Suppressor macrophage treated with lipopolysaccharide for 4 hours (primary cell): ENCODE measurements at places on chromosomes 12 and 14.
A peak's percentile ranks its signal among the peaks of the same experiment; 100 is the strongest.

DNA sequence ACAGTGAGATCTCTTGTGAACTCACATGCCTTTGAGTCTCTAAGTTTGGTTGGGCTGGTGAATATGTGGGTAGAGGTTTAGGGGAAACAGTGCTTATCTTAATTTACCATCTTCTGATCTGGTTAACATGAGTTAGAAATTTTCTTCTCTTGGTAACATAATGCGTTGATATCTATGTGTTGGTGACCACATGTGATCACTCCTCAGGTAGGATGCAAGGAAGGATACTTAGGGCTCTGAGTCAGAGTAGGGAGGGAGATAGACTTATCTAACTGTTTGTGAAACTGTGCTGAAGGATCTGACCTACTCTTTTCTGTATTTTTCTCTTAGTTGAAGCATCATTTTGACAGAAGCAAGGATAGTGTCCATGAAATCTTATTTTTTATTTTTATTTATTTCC lies 23.1 kb downstream of the FAM234B start:
- DNase-seq: no peak

- DNase-seq: peak; percentile 25
Measured at GRCh38 chr14:65002586-65003210, 16.0 kb downstream of the FNTB start.

DNA sequence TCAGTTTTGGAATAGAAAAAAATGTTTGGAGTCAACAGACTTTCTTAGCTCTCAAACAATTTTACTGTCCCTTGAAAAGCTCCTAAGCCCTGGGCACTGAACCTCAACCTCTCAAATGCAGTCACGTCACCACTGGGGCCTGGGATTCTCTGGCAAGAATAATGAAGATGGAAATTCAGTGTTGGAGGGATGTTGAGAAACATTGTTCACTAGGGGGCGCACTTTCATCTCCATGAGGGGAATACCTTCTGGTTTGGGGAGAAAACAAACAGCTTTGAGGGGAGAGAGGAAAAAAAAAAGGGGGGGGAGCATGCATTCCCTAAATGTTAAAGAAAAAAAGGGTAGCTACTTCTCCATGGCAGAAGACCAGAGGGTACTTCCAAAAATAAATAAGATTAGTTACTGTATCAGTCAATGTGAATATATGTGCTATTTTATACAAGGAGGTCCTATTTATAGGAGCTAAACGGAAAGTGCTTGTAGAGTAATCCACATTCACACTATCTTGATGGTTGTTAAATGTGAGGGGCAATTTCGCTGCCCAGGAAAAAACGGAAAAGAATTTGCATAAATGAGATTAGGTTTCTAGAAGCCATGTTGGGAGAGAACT lies 5.8 kb upstream of the TBPL2 start:
- DNase-seq: peak; percentile 86

DNA sequence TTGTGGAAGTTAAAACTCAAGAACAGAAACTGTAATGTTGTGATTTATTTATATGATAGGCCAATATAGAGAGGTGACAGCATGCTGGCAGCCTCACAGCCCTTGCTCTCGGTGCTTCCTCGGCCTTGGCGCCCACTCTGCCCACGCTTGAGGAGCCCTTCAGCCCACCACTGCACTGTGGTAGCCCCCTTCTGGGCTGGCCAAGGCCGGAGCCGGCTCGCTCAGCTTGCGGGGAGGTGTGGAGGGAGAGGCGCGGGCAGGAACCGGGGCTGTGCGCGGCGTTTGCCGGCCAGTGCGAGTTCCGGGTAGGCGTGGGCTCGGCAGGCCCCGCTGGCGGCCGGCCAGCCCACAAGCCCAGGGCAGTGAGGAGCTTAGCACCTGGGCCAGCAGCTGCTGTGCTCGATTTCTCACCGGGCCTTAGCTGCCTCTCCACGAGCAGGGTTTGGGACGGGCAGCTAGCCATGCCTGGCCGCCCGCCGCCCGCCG lies 65.8 kb upstream of the SLC8A3 start:
- DNase-seq: peak; percentile 32

- DNase-seq: peak; percentile 39
Measured at GRCh38 chr12:11838403-11838802, 188.9 kb downstream of the ETV6 start.

GRCh38 chr12:39161465-39162085 lies 256.2 kb upstream of the CPNE8 start:
- DNase-seq: no peak

- DNase-seq: peak; percentile 82
Measured at GRCh38 chr14:105375635-105376057, 22.7 kb upstream of the TEX22 start.

DNA sequence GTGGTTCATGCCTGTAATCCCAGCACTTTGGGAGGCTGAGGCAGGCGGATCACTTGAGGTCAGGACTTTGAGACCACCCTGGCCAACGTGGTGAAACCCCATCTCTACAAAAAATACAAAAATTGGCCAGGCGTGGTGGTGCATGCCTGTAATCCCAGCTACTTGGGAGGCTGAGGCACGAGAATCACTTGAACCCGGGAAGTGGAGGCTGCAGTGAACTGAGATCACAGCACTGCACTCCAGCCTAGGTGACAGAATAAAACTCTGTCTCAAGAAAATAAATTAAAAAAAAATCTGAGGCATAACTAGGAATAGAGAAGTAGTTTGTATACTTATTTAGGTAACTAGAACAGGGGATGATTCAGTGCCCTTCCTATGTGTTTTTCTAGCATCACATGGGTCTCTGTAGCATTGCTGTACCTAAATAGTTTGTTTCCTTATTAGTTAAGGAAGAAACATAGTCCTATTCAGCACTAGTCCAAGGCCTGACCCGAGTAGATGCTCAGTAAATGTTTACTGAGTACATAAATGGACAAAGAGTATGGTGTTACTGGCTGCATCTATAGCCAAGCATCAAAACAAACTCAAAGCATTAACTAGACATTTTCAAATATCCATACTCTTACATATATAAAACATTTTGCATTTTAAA lies 21.7 kb downstream of the TAOK3 start:
- no peak for DNase-seq

DNA sequence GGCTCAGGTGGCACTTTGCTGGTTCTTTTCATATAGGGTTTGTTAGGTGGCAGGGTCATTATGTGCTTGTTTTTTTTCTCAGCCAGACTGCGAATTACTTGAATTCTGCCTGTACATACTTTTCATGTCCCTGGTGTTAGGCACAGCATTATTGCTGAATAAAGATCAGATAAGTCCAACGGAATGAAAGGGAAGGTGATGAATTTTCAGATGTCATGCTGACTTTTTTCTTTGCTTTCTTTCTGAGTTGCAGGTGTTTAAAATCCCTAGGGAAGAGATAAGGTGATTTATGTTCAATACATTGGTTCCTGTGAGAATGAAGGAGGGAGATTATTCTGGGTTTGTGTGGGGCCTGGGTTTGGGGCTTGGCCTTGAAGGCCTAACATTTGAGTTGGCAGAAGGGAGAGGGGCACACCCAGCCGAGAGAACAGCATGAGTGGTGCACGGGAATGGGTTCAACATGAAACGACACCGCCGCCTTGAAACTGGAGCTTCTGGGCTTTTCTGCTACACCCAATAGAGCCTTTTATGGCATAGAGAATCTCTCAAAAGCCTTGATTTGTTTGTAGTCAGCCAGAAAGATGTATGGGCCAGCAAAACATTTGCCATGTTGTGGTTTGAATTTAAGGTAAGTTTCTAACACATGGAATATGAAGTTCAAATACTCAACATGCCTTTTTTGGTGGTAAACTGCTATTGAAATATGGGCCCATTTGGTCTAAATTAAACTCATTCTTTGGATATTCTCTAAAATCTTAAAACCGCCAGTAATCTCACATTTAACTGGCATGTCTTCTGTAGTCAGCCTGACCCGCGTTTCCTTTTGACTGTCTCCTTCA lies 477.0 kb downstream of the PCNX1 start:
- no peak for DNase-seq

GRCh38 chr14:106129274-106129673 lies 602.9 kb downstream of the TMEM121 start:
- DNase-seq: peak; percentile 3

- DNase-seq: no peak
Measured at GRCh38 chr14:38485026-38485425, 229.1 kb upstream of the CLEC14A start.
